ENCODE measurements at places on chromosomes 12 and 14. TPM values are rescaled to one million over a fixed set of nuclear protein-coding genes. Genes with fewer than 3 reads are reported as not detected.

- no peak for DNase-seq
Observed at GRCh38 chr12:76247026-76247646, 101.1 kb downstream of the BBS10 start.

DNA sequence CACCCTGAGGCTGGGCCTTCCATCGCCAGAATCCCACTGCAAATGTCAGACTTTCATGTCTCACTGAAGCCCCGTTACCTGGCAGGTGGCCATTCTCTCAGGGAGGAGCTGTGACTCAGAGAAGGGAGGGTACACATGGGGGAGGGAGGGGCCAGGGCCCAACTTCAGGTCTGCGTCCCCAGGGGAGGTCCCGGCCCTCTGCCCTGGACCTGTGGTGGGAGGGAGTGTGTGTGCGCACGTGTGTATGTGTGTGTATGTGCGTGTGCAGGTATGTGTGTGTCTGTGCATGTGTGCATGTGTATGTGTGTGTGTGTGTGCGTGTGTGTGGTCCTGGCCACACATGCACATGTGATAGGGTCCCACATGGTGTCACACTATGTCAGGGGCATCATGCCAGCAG, 50.9 kb downstream of the MVK start:
- DNase-seq: no peak

The C14orf180 gene
- total RNA-seq: not detected

DNA sequence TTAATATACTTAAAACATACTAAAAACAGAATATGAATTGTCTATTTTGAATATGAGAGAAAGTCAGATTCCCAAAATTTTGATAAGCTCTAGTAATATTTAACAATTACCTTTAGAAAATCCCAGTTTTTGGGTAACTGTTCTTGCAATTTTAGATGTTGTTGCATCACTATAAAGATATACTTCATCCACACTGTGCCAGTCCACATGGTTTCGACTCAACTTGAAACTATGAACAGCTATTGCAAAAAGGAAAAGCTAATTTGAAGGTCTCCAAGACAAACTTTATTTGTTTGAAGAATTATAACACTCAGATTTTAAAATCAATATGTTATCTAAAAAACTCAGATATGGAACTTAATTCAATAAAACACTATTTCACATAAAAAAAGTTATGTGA, 59.9 kb downstream of the DDHD1 start:
- DNase-seq: no peak

The RCOR1 gene
- 21.9 TPM for total RNA-seq

The PTGDR gene
- not detected for total RNA-seq

The KRT86 gene
- total RNA-seq: 0.37 TPM

The NAP1L1 gene
- total RNA-seq: 287 TPM

DNA sequence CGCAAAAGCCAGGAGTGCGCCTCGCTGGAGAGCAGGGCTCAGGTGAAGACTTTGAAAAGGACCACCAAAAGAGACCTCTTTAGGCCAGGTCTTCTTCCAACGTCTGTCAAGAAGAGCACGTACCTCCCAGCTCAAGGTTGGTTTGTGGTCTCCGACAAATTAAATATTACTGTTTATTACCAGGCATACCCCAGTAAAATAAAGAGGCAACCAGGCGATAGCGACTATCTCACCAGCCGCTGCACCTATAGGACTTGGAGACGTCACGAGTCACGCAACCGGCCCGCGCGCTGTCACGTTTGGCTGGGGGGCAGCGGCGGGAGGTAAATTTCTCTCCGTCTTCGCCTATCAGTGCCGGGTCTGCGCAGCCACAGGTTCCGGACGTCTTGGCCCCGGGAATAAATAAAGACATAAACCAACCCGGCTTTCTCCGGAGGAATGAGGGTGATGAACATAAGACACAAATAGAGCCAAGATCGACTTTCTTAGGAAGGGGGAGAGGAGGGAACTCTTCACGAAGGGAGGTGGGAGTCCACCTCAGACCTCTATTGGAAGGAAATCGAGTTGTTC, 2.0 kb upstream of the TBX5 start:
- DNase-seq: no peak

- DNase-seq: no peak
Observed at GRCh38 chr14:51504669-51505068, 147.0 kb upstream of the FRMD6 start.

DNA sequence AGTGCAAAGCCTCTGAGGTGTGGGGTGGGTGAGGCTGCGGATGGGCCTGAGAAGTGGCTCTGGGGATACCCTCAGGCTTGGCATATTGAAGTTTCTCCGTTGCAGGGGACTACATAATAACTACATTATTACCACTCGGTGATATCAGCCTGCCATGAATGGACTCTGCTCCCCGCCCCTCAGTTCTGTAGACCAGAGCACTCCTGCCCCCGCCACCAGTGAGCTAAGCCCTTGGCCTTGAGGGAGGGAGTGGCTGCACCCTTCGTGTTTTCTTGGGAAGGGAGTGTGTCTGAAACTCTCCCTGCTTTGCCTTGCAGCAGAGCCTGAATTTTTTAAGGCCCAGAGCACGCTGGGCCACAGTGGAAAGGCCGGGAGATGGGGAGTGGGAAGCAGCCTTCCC, 1.7 kb downstream of the ORAI1 start:
- no peak for DNase-seq
